Stimulated activated CD4-positive, alpha-beta T cell treated with anti-CD3 and anti-CD28 coated beads, Interleukin-15, amount 100 ng/mL, for 1 hour (primary cell): ENCODE measurements at places on chromosomes 7 and 10.

- DNase-seq: no peak
Observed at GRCh38 chr10:25745976-25746375, 188.1 kb upstream of the MYO3A start.

GRCh38 chr7:149830997-149831740, 7.0 kb upstream of the ZNF862 start:
- no peak for DNase-seq

GRCh38 chr10:69345402-69345801, 67.1 kb downstream of the HK1 start:
- DNase-seq: no peak

GRCh38 chr10:126931544-126931943, 26.3 kb downstream of the DOCK1 start:
- no peak for DNase-seq

DNA sequence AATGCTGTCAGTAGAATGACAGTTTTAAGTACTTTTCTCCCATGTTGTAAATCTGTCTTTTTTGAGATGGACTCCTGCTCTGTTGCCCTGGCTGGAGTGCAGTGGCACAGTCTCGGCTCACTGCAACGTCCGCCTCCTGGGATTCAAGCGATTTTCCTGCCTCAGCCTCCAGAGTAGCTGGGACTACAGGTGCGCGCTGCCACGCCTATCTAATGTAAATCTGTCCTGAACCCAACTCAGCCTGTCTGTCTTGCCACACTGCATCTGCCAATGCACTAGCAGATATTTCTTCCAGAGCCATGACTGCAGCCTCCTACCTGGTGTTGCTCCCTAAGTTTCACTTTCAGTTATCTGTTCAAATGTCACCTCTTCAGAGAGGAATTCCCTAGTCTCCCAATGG, 264.1 kb downstream of the PHF14 start:
- no peak for DNase-seq

DNA sequence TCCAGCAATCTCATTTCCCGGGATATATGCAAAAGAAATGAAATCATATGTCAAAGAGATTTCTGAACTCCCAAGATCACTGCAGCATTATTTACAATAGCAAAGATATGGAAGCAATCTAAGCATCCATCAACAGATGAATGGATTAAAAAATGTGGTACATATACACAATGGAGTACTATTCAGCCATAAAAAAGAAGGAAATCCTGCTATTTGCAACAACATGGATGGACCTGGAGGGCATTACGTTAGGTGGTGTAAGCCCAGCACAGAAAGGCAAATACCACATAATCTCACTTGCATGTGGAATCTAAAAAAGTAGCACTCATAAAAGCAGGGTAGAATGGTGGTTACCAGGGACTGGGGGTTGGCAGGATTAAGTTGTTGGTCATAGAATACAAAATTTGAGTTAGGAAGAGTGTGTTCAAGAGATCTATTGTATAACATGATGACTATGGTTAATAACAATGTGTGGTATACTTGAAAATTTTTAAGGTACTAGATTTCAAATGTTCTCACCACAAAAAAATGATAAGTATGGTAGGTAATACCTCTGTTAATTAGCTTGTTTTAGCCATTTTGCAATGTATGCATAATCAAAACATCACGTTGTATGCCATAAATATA, 32.9 kb upstream of the EIF5AL1 start:
- DNase-seq: no peak

- DNase-seq: no peak
Observed at GRCh38 chr7:102230593-102230992, 56.1 kb upstream of the SH2B2 start.

- DNase-seq: no peak
Observed at GRCh38 chr10:3432081-3432825, 259.7 kb upstream of the PITRM1 start.

DNA sequence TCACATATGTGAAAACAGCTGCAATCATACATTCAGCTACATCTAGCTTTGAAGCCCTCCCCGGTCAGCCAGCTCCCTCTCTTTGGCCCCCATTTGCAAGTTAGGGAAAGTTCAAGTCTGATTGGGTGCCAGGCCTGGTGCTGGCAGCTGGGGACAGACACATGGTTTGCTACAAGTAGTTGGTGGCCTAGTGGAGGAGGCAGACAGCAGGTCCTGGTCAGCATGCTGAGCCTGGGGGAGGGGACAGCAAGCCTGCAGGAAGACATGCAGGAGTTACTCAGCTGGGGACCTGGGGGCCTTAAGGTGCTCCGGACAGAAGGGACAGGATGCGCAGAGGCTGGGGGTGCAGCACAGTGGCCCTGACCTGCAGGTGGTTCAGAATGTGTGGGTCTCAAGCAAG, 956.9 kb upstream of the ZNF722 start:
- no peak for DNase-seq

- DNase-seq: no peak
Observed at GRCh38 chr10:44552726-44553125, 167.8 kb upstream of the CXCL12 start.

DNA sequence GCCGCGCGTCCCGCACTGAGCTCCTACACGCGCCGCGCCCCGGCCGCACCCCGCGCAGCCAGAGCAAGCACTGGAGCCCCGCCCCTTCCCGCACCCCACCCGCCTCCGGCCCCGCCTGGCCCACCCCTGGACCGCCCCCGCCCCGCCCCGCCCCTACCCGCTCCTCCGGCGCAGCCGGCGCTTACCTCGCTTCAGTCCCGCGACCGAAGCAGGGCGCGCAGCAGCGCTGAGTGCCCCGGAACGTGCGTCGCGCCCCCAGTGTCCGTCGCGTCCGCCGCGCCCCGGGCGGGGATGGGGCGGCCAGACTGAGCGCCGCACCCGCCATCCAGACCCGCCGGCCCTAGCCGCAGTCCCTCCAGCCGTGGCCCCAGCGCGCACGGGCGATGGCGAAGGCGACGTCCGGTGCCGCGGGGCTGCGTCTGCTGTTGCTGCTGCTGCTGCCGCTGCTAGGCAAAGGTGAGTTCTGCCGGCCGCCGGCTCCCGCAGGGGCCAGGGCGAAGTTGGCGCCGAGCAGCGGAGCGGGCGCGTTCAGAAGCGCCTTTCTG, at the start of gene RET:
RET (plus strand) TSS at position 194 of the 545 bp plus-strand sequence; CDS start at position 384, 190 bp downstream.
- no peak for DNase-seq

DNA sequence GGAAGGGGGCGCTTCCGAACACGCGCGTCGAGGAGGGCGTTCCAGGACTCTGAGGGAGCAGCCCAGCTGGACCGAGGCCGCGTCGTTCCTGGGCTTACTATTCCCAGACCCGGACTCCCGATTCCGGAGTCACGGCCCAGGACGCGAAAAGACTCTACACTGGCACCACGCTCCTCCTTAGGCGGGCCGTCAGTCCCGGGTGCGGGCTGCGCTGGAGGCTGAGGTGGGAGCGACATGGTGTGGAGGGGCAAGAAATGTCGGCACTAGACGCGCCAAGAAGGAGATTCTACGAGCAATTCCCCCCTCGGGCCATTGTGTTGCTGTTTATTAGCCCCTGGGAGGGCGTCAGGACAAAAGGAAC, 584 bp upstream of the RUNDC3B start:
- DNase-seq: no peak

GRCh38 chr10:45253183-45253914, 62.1 kb downstream of the OR13A1 start:
- no peak for DNase-seq

GRCh38 chr10:50552308-50552707, 71.4 kb downstream of the SGMS1 start:
- DNase-seq: no peak
